ENCODE measurements at places on chromosomes 3 and 15.

DNA sequence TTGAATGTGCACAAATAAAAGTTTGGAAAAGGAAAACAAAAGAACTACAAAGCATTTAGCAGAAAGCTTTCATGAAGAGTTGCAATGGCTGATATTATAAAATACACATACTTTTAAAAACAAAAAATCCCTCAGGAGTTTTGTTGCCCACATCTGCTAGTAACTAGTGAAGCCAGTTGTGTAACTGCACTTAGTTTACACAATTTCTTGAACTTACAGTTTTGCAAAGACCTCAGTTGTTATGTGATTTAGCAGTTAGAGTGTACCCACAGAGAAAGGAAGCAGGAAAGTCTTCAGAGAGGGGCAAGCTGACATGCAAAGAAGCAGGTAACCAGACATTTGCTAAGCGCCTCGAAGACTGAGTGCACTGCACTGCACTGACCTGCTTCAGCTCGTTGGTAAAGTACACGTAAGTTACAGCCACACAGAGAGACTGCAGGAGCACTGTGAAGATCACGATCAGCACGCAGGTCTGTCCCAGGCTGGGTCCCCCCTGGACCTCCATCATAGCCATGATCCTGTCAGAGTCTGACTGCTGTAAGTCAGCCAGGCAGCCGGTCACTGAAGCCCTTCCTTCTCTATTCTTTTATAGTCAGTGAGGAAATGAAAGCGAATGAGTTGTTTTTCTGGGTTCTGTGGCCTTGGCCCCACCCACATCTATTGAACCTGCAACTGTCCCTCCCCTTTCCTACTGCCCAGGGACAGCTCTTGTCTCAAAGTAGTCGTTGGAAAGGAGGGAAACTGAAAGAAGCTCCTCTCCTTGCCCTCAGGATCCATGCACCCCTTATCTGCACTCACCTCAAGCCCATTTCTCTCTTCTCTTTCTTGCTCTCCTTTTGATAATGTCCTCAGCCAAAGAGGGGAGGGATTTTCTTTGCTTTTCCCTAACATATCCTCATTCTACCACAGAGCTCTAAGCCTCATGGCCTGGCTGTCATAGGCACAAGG, at the start of gene TNFSF10:
TSS of gene TNFSF10 (minus strand) at position 560 of the 948 bp plus-strand sequence. CDS start at position 514, 46 bp downstream.
- peak; percentile 68 for DNase-seq

DNA sequence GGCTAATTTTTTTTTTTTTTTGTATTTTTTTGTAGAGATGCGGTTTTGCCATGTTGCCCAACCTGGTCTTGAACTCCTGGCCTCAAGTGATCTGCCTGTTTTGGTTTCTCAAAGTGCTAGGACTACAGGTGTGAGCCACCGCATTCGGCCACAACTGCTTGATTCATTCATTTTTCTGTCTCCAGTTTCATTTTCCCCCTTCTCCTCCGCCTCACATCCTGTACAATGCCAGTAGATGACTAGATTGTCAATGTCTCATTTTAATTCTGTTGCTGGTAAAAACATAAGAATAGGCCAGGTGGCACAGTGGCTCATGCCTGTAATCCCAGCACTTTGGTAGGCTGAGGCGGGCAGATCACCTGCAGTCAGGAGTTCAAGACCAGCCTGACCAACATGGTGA, 12.0 kb upstream of the ZNF592 start:
- DNase-seq = peak; percentile 79

DNA sequence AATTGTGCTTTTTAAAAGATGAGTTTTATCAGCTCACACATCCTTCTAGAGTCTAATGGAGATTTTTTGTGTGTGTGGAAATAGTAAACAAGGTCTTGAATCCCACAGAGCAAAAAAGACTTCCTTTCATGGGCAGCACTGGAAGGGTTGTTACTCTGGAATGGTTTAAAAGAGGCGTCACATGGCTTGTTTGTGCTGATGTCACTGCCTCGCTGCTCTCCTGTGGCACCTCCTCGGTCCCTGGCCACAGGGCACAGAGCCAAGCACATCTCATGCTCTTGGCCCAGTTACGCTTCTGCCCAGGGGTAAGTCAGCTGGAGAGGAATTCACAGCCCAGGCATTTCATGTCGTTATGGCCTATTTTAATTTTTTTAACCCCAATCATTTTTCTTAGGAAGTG, 53.2 kb downstream of the PGPEP1L start:
- no peak for DNase-seq

DNA sequence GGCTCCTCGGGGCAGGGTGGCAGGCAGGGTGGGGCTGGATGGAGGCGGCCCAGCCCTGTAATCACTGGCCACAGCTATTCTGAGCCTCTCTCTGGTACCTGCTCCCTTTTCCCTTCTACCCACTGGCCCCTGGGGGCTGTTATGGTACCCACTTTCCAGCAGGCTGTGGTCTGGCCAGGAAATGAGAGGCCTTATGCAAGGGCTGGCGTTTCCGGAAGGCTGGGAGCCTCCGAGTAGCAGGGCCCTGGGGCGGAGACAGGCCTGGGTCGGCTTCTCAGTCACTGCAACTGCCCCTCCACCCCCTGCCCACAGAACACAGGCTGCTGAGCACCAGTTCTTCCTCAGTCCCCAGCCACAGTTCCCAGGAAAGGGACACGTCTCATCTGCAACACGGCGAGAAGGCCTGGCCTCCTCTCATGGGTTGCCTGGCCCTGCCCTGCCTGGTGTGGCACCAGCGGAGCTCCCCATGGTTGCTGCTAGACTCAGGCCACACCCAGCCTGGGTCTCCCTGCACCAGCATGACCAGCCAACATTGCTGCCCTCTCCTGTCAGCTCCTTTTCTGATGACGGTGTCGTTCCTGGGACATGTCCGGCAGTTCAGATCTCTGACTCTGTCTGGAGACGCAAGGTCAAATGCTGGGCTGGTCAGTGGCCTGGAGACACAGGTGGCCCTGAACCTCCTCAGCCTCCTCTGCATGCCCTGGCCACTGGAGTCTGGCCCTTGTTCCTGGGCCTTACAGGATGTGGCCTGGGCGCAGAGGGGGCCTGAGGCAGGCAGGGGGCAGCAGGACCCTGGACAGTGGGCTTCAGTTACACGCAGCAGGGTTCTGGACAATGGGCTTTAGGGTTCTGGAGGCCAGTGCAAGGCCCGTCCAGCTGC, 6.5 kb downstream of the CHST13 start:
- DNase-seq = no peak

- no peak for DNase-seq
Measured at GRCh38 chr15:29889542-29890329, 67.5 kb upstream of the TJP1 start.

All from stimulated activated CD4-positive, alpha-beta T cell treated with anti-CD3 and anti-CD28 coated beads, Interleukin-4, amount 100 ng/mL, for 24 hours (primary cell).